T-helper 9 cell (primary cell): ENCODE measurements at places on chromosomes 13 and 19.

- DNase-seq: no peak
These were observed 42.9 kb downstream of the CAB39L start for GRCh38 chr13:49400755-49401659.

- DNase-seq: no peak
These were observed 1090.0 kb downstream of the SLITRK5 start for GRCh38 chr13:88761145-88761544.

- no peak for DNase-seq
These were observed 6.9 kb downstream of the CHAF1A start for GRCh38 chr19:4409123-4409933.

DNA sequence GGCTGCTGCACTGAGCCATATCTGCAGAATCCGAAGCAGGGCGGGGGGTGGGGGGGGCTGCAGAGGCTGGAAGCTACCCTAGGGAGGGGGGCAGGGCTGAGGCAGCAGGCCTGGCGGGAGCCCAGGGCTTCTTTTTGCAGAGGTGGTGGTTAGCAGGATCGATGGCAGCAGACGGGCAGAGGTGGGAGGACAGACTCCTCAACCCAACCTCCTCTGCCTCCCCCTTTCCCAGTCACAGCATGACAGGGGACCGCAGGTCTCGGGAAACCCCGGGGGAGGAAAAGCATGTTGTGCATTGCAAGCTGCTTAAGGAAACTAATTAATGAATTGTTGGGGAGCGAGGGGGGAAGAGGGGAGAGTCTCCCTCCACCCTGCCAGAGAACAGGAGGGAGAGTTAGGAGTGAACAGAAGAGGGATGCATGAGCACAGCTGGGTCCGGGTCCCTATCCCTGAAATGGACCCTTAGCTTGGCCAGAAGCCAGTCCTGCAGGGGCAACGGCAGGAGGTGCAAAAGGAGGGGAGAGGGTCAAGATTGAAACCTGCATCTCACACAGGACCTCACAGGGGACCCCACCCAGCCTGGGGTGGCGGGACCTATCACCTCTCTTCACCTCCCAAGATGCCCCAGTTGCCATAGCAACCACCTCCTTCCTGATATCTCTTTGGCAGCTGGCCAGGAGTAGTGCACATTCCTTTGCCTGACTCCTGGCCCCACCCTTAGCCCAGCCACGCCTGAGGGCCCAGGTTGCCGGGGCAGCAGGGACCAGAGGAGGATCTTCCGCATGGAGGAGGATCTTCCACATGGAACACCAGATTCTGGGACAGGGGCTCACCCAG lies 1.8 kb downstream of the FXYD7 start:
- DNase-seq: no peak

GRCh38 chr19:38340927-38341326 lies 5.3 kb downstream of the CATSPERG start:
- DNase-seq: no peak

DNA sequence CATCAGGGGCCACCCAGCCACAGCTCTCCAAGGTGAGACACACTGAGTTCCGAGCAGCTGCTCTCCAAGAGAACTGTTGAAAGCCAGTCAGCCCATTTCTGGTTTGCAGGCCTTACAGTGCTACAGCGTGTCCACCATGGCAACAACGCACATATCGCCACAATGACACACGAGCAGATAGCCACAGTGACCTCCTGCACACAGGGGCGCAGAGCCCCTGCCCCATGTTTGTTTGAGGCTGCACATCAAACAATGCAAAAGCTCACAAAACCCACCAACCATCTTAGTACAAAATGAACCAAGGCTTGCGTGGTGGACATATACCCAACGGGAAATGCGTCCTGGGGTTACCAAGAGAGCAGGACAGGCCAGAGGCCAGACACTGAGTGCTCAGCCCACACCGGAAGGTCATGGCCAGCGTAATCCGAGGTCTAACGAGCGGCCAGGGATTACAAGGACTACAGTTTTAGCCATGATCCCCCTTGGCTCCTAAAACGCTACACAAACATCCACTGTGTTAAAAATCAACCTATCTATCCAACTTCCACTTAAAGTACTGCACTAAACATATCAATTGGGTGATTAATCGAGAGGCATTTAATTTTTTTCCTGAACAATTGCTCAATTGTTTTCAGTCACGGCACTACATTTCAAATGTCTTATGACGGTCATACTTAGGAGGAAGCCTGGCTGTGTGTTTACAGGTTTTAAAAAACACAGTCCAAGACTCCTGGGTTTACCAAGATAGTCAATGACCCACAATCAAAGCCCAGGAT lies 56.0 kb downstream of the STK24 start:
- no peak for DNase-seq

DNA sequence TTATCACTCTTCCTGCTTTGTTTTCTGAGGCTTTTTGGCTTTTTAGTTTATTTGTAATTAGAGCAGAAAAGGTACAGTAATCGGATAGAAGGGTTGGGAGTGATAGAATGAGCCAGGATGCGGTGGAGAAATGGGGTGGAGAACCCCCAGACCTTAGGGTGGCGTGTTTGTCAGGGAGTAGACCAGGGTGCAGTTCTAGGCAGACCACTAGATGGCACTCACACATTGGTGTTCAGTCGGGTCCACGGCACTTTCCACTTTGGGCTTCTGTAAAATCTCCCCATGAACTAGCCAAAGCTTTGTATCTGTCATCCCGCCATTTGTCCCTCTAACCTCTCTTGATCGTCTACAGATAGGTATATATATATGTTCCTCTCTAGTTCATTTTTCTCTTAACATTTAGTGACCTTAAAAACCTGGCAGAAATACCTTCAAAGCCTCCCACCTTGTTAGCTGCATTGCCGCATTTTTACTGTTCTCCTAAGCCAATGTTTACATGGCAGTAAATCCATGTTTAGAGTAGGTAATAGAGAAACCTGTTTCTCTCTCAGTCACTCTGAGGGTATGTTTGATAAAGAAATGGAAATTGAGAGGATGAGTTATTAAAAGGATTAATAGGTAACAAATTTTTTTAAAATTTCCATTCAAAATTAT lies 154.9 kb downstream of the TM9SF2 start:
- DNase-seq: peak; percentile 81

- no peak for DNase-seq
These were observed 418.4 kb downstream of the EFNB2 start for GRCh38 chr13:106117035-106117434.

GRCh38 chr13:32340914-32341313 lies 25.6 kb downstream of the BRCA2 start:
- no peak for DNase-seq

DNA sequence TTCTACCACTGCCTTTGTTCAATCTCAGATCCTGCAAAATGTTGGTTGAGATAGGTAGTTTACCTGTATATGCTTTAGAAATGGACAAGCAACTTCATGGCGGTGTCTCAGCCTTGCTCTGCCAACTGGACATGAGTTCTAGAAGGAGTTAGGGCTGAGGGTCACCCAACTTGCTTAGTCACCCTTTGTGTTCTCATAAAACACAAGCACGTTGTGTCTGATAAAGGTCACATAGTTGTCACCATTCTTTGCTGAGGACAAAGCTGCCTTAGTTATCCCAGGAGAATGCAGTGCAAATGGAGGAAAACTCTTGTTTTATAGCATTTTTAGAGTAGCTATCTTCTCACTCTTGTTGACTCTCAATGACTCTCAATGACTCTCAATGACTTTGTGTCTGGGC lies 218.4 kb upstream of the TMTC4 start:
- no peak for DNase-seq

GRCh38 chr13:42760951-42761350 lies 20.4 kb upstream of the FAM216B start:
- DNase-seq: no peak

DNA sequence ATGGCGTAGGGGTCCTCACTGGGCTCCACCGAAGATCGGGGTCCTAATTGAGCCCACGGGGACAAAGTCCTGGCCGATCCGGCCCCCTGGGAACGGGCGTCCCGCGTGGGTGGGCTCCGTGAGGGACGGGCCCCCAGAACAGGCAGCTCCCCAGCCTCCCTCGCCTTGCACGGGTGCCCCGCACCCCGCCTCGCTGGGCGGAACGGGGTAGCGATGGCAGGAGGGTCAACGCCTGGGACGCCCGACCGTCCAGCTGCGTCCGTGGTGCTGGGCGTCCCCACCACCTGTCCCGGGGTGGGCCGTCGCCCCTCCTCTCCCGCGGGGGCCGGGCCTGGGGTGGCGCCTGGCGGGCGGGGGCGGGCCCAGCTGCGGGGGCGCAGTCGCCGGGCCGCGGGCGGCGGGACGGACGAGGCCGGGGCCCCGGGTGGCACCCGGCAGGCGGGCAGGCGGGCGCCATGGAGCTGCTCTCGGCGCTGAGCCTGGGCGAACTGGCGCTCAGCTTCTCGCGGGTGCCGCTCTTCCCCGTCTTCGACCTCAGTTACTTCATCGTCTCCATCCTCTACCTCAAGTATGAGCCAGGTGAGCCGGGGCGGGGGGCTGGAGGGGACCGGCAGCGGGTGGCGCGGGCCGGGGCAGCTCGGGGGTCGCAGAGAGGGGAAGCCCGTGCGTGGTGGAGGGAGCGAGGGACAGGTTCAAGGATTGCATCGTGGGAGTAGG lies at the start of gene TMEM38A:
Gene TMEM38A, plus strand, starts transcription at position 377 of the 717 bp plus-strand sequence. Its CDS starts 79 bp downstream, at position 456.
- peak; percentile 38 for DNase-seq

GRCh38 chr19:54302257-54302656 lies 10.7 kb downstream of the LILRA5 start:
- DNase-seq: no peak

DNA sequence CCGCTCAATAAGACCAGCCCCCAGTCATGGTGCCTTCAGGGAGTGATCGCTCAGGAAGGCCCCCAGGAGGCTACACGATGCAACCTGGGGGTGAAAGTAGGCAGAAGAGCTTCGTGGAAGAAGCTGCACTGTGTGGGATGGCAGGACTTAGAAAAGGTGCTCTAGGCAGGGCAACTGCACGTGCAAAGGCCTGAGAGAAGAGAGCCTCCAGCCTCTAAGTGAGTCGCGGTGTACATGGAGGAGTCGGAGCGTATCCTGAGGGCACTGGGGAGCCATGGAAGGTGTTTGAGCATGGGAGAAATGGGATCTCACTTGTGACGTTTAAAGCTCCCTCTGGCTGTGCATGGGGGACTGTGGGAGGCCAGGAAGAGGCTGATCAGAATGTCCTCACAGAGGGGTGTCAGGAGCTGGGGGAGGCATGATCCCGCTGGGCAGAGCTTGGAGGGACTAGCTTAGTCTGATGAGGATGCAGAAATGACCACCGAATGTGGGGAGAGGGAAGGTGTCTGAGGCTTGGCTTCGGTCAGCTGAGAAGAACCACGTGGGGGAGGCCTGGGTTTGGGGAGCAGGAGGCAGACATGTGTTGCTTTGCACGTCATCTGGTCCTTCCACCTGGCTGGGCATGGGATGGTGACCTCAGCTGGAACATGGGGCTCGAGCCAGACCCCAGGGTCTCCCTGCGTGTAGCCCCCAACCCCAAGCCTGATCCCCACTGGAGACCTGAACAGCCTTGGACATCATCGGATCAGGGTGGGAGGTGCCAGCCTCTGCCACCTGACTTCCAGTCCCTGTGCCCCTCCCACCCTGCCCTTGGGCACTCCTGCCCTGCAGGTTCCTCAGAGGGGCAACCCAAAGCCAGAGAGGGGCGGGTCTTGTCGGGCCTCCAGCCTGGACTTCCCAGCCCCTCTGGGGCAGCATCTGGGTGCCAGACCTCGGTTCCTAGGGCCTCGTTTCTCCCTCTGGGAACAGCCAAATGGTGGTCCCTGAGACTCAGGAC lies 1.1 kb downstream of the APC2 start:
- DNase-seq: no peak

- no peak for DNase-seq
These were observed 1.1 kb upstream of the CALR start for GRCh38 chr19:12937093-12937926.

DNA sequence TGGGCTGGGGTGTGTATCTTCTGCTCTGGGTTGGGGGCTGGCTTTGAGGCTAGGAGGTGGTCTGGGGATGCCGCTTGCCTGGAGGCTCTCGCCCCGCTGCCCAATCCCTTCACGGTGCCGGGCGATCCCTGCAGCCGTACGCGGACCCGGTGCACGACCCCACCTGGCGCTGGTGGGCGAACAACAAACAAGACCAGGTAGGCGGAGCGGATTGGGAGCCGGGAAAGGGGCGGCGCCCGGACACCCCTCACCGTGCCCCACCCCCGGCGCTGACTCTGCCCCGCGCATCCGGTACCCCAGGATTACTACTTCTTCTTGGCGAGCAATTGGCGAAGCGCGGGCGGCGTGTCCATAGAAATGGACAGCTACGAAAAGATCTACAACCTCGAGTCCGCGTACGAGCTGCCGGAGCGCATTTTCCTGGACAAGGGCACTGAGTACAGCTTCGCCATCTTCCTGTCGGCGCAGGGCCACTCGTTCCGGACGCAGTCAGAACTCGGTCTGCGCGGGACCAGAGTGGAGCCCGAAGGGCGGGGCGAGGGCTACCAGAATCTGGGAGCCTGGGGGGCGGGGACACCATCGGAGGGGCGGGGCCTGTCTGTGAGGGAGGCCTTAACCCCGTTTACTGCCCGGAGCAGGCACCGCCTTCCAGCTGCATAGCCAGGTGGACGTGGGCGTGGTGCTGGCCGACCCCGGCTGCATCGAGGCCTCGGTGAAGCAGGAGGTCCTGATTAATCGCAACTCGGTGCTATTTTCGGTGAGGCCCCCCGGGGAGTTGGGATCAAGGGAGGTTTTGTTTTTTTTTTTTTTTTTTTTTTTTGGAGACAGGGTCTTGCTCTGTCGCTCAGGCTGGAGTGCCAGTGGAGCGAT lies 12.1 kb upstream of the PSMD8 start:
- peak; percentile 57 for DNase-seq

DNA sequence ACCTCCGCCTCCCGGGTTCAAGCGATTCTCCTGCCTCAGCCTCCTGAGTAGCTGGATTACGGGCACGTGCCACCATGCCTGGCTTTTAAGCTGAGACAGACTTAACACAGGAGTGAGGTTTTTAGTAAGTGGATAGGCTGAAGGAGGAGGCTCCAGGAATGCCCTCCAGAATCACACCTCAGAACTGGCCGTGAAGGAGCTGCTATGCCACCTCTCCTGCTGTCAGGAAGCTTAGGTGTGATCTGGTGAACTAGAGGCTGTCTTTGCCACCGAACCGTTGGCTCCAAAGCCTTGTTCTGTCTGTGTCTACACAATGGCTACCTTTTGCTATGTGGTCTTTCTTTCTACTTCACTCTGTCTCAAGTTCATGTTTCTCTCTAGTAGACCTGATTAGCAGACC lies 4.2 kb downstream of the PDCD2L start:
- DNase-seq: no peak

DNA sequence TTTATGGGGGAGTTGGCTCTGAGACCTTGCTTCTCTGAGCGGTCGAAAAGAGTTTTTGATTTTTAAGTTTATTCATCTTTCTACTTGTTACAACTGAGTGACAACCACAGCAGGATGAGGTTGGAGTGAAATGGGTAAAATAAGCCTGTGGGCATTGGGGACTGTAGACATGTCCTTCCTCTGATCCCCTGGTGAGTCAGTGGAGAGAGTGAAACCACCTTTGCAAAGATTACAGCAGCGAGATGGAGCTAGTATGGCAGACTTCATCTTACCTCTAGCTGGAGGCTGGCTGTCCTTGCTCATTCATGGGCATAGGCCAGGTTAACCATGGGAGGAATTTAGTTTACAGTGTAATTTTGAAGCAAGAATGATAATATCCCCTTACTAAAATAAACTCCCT lies 30.9 kb upstream of the PSG9 start:
- no peak for DNase-seq
